ENCODE measurements at places on chromosomes 2 and 18. TPM values are rescaled to one million over a fixed set of nuclear protein-coding genes. Genes with fewer than 3 reads are reported as not detected.

DNA sequence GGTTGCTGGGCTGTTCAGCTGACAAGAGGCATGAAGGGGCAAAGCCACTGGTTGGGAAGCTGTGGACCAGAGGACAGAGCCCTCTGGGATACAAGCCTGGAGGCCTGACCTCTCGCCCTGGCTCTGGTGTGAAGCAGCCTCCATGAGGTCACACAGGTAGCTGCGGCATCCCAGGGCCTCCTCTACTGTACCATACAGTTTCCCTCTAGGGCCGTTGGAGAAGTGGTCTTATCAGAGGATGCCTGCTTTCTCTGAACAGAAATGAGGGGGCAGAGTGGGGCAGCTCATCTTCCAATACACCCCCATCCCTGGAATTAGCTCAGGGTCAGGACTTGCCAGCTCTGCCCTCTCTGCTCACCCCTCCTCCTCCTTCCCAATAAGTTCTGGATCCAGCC is 135.1 kb upstream of the SMAD2 start:
- no peak for DNase-seq

- no peak for DNase-seq
These were observed 7.3 kb downstream of the SCG2 start for GRCh38 chr2:223594831-223595230.

DNA sequence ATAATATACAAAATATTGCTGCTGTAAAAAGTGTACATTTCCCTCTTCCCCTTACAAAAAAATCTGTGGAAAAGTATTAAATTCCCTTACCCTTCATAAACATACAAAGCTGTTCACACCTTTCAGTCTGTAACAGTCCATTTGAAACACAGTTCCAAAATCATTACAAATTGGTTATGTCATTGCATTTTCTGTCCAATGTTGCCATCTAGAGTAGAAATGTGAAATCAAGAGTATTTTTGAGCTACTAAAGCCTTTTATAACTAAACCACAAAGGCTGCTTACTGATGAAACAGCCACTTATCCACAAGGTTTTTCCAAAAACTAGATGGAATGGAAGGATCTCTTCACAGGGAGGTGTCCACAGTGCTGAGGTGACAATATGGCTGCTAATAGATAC is 72.5 kb downstream of the SS18 start:
- DNase-seq, result no peak

- no peak for DNase-seq
These were observed 9.2 kb downstream of the SLC39A10 start for GRCh38 chr2:195666113-195666712.

DNA sequence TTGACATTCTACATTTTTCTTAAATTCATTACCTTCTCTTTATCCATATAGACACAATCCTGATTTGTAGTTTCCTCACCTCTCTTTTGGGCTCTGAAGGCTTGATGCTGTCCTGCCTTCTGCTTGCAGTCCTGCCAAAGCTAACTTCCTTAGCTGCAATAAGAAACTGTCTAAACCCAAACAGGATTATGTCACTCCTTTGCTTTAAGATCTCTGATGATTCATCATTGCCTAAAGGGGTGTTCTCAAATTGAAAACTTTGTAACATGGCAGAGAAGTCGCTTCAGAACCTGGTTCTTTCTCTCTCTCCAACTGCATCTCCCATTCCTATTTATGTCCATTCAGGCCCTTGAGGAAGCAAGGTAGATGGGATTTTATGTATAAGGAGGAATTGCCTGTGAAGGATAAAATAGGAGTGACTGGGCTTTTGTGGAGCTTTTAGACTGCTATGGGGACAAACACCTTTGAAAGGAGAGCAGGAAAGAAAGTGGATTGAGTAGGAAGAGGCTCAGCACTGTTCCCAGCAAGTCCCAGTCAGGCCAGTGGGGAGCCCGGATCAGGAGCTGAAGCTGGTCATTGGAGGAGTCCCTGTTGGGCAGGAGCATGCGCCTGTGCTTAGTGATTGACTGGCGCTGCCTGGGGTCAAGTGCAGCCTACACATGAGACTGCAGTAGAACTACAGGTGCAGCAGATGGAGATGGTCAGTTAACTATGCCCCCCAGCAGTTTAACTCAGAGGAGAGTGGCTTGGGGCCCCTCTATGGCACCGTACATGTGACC is 390.6 kb downstream of the CTNNA2 start:
- DNase-seq, result no peak

- DNase-seq, result peak; percentile 73
These were observed at the start of gene FLACC1 for GRCh38 chr2:201357221-201357620. TSS of gene FLACC1 (minus strand) at chr2:201357345. CDS start at chr2:201351404, 5,941 bp downstream.

Gene CCDC141
- 5.3 TPM for total RNA-seq

- no peak for DNase-seq
These were observed 10.2 kb downstream of the TMEM247 start for GRCh38 chr2:46489423-46490174.

GRCh38 chr2:210269148-210269547 is 43.9 kb upstream of the ACADL start:
- no peak for DNase-seq

- DNase-seq, result no peak
These were observed 254.9 kb downstream of the PAX3 start for GRCh38 chr2:222043897-222044296.

DNA sequence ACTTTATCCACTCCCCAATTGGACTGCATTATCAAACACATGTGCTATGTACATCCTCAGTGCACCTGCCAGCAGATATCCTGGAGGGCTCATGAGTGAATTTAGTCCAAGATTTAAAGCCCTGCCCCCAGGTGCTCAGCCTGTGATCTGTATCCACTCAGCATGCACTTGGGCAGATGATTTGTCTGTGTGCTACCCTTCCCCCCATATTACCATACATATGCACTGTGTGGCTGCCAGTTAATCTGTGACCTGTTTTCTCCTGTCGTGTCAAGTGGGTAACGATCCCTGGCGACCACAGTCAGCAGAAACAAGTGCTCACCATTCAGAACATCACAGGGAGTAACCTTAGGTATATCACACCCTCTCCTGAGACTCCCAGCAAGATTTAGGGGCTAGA is 10.2 kb downstream of the NAGK start:
- DNase-seq, result no peak
